ENCODE measurements at places on chromosomes 3 and 15.

- DNase-seq: no peak
These were observed 252.1 kb downstream of the OPA1 start for GRCh38 chr3:193845144-193845543.

DNA sequence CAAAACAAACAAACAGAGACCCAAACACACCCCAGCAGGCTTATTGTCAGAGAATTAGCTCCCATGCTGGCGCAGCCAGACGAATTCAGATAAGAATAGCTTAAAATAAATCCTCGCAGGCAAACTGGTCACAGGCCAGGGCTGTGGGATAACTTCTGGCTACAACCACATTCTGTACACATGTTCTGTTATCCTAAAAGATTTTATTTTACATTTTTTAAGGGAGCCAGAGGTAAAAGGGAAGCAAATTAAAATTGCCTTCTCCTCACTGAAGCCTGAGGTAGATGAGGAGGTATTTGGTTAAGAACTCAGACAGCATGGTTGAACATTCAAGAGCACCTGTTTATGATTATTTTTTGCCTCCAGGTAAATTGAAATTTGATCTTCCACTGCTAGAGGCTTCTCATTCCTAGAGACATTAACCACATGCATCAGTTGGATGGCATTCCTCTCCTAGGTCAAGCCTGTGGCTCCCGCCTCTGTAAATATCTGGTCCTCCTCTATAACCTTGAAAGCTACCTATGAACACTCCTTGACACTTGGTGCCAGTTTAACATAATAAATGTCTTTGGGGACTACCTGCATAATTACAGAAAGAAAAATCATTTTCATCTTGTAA, 190.3 kb downstream of the SATB1 start:
- DNase-seq: no peak

DNA sequence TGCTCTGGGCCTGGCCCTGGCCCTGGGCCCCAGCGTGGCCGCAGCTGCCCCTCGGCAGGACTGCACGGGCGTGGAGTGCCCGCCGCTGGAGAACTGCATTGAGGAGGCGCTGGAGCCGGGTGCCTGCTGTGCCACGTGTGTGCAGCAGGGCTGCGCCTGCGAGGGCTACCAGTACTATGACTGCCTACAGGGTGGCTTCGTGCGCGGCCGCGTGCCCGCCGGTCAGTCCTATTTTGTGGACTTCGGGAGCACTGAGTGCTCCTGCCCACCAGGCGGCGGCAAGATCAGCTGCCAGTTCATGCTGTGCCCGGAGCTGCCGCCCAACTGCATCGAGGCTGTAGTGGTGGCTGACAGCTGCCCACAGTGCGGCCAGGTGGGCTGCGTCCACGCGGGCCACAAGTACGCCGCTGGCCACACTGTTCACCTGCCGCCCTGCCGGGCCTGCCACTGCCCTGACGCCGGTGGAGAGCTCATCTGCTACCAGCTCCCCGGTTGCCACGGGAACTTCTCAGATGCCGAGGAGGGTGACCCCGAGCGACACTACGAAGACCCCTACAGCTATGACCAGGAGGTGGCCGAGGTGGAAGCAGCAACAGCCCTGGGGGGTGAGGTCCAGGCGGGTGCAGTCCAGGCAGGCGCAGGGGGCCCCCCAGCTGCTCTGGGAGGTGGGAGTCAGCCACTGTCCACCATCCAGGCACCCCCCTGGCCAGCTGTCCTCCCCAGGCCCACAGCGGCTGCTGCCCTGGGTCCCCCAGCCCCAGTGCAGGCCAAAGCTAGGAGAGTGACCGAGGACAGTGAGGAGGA, 21.7 kb downstream of the FBLN2 start:
- no peak for DNase-seq

- no peak for DNase-seq
These were observed 134.3 kb upstream of the RARB start for GRCh38 chr3:25293736-25294135.

GRCh38 chr3:107870943-107871638, 219.7 kb downstream of the CD47 start:
- DNase-seq: no peak

DNA sequence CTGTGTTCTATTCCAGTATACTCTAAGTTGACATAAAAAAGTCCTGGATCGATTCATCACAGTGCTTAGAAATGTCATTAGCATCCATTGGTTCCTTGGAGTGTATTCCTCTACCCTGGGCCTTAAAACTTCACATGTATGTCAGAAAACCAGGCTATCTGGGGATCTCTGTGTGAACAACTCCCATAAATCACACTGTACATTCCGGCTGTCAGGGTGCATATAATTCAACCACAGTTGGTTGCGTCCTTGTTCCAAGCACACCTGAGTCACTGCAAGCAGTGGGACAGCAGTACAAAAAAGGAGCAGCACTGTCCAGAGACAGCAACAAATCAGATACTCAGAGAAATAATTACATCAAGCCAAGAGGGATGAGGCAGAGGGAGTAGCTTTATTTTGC, 52.4 kb downstream of the PDZRN3 start:
- DNase-seq: no peak

GRCh38 chr3:129746629-129747028, 140.2 kb upstream of the PLXND1 start:
- no peak for DNase-seq

DNA sequence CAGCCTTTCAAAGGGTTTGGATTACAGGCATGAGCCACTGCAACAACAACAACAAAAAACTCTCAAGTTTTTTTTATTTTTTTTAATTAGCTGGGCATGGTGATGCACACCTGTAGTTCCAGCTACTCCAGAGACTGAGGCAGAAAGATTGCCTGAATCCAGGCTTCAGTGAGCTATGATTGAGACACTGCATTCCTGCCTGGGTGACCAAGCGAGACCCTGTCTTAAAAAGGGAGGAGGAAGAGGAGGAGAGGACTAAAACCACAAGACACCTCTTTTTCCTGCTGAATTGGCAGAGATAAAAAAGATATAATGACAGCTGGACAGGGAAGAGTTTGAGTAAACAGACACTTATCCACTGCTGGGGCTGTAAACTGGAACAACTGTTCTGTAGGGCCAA, 22.7 kb upstream of the CHRNB4 start:
- no peak for DNase-seq

- DNase-seq: no peak
These were observed 172.6 kb downstream of the PLCL2 start for GRCh38 chr3:17057321-17057720.

- DNase-seq: no peak
These were observed 60.2 kb downstream of the FBLN2 start for GRCh38 chr3:13608969-13609725.

DNA sequence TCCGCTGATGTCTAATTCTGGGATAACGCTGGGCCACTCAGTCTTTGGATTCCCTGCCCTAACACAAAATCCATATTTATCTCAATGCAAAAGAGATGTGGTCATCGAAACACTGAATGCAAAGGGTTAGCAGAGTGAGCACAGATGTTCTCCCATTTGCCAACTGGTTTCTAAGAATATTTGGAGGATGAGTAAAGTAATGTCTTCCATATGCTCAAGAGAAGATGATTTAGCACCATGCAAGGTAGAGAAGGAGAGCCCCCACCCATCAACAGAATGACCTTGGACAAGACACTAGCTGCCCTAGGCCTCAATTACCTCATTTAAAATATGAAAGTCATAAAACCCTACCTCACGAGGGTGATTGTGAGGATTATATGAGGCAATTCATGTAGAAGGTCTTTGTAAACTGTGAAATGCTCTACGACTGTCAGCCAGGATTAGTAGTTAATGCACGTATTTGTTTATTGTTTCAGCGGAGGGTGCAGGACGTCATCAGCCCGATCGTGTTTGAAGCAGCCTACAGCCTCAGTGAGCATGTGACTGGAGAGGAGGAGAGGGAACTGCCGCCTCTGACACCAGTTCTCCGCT, 232.9 kb upstream of the CTDSPL start:
- DNase-seq: no peak

DNA sequence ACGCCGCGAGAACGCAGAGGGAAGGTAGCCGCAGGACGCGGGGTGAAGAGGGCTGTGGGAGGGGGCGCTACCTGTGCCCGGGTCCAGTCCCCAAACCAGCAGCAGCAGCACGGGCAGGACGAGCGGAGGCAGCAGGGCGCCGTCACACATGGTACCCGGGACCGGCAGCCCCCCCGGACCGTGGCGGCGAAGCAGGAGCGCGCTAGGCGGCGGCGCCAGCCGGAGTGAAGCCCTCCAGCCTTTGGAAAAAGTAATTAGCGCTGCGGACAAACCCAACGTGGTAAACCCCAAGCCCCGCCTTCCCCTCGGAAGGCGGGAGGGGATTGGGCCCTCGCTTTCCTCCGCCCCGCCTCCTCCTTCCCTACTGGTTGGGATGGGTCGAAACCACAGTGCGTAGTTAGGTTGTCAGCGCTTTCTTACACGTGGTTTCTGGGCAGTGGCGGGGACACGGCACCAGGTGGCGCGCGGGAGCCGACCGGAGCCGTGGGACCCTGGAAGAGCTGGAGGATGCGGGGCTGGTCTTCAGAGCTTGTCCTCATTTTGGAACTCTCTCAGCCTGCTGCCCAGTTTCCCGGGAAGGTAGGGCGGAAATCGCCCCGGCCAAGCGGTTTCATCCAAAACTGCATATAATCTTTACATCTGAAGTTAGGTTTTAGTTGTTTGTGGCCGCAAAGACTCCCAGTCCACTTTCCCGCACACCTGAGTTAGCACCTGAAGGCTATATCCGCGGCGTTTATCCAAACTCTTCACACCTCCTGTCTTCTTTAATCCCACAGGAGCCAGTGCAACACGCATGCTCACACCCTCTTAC, at the start of gene ADAMTS17:
Gene ADAMTS17, minus strand, starts transcription at position 226 of the 811 bp plus-strand sequence. Its CDS starts 76 bp downstream, at position 150.
- no peak for DNase-seq

- DNase-seq: no peak
These were observed 74.0 kb upstream of the TNFAIP8L3 start for GRCh38 chr15:51168700-51169099.

GRCh38 chr3:177554895-177555759, 357.8 kb upstream of the TBL1XR1 start:
- DNase-seq: no peak
